ENCODE measurements at places on chromosomes 16 and 17.

GRCh38 chr16:52650318-52650717 is 103.4 kb upstream of the TOX3 start:
- no peak for DNase-seq

- DNase-seq = no peak
Observed at GRCh38 chr17:45794840-45795239, 10.7 kb downstream of the CRHR1 start.

DNA sequence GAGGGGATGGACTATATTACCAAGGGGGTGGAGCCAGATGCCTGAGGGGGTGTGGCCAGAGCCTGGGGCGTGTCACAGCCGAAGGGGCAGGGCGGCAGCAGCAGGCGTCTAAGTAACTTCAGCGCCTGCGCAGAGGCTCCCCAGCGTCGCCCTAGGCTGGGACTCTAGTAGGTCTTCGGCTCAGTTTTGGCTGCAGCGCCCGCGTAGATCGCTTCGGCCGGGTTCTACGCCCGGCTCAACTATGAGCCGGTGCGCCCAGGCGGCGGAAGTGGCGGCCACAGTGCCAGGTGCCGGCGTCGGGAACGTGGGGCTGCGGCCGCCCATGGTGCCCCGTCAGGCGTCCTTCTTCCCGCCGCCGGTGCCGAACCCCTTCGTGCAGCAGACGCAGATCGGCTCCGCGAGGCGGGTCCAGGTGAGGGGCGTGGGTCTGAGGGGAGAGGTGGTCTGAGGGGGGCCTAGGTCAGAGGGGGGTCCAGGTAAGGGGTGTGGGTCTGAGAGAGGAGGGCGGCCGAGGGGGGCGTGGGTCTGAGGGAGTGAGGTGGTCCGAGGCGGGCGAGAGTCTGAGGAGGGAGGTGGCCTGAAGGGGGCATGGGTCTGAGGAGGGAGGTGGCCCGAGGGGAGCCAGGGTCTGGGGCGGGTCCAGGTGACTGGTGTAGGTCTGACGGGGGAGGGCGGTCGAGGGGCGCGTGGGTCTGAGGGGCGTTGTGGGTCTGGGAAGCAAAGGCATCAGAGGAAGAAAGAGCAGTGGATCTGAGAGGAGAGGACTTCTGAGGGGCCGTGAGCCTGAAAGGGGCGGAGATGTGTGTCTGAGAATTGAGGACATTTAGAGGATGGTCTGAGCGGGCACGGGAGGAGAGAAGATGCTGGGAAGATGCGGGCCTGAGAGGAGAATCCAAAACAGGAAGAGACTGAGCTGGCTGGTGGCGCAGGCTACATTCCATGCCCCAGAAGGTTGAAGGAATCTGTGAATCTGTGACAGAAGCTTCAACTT is at the start of gene LPCAT2:
TSS of gene LPCAT2 (plus strand) at position 132 of the 991 bp plus-strand sequence. CDS start at position 242, 110 bp downstream.
- DNase-seq = peak; percentile 90

DNA sequence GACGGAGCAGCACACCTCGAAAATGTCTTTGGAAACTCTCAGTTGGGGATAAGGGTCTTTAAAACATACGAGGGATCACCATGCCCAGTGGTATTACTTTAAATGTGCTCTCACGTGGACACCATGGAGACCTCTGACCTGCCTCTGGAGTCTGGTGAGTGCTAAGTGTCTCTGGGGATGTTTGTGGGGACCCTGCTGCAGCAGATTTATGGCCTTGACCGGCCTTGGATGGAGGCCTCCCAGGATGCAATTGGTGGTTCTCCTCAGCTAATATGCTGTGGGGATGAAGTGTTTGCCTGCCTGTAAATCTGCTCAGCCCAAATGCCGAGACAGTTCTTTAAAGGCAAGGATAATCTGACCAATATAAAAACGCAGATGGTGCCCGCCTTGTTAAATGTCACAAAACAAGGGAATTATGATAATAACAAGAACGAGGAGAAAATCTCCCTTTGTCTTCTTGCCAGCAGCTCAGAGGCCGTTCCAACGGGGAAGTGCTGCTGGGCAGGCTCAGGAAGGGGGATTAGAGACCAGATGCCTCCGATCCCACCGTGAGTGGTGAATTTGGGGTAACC is 154.4 kb downstream of the ABCC12 start:
- no peak for DNase-seq

DNA sequence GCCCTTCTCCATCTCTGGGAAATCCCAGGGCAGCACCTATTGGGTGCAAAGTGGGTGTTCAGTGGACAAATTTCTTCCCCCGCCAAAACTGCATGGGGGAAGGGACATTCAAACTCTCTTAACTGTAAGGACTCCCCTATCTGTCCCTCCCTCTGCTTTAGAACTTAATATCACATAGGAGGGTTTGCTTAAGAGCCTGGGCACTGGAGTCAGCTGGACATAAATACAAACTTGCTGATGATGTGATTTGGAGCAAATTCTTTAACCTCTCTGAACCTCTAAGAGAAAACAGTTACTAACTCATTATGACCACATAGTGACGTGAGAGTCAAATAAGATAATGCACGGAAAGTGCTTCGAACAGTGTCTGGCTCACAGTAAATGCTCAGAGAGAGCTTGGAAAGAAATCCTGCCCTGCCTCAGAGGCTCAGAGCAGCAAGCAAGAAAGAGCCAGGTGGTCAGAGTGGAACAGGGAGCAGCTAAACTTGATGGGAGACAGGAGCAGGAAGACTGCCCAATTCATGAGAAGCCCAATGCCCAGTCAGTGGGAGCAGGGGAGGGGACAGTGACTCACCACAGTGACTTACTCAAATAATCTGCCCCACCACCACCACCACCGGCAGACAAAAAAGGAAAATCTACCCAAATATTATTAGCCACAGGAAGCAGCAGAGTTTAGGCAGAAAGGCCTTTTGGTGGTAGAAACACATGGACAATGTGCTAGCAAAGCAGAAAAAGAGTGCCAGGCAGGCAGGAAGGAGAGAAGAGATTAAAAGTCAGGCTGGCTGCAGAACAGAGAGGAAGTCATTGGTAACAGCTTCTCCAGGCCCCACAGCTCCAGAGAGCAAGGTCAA is 23.9 kb upstream of the CCL1 start:
- no peak for DNase-seq

DNA sequence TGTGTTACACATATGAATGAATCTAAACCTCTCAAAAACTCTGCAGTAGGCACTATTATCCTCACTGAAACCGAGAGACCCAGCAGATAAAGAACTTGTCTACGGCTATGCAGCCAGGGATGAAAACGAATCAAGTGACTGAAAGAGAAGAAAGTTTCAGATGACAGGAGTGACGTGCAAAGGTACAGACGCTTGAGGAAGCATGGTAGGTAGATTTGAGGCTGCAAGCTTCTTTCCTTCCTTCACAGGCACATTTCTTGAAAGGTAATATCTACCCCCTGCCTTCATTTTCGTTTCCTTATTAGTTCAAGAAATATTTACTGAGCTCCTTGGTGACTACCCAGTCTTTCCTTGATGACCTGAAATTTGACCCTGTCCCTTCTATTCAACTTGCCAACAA is 211.5 kb upstream of the AXIN2 start:
- no peak for DNase-seq

DNA sequence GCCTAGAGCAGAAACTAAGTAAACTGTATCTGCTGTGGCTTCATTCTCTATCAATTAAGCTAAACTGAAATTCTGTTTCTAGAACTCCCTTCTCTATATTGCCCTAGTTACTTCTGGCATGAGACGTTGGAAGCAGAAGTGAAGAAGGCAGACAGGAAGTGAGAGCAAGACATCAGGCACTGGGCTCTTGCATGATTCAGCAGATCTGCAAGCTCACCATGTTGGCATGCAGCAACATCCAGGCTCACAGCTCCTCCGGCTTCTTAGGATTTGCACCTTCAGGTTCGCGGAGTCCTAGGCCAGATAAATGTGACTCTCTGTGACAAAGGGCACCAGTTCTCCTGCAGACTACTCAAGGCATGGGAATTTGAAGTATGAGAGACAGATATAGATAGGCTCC is 148.3 kb downstream of the CDH8 start:
- peak; percentile 56 for DNase-seq

GRCh38 chr17:76500074-76500746 is 1.0 kb downstream of the RHBDF2 start:
- no peak for DNase-seq

DNA sequence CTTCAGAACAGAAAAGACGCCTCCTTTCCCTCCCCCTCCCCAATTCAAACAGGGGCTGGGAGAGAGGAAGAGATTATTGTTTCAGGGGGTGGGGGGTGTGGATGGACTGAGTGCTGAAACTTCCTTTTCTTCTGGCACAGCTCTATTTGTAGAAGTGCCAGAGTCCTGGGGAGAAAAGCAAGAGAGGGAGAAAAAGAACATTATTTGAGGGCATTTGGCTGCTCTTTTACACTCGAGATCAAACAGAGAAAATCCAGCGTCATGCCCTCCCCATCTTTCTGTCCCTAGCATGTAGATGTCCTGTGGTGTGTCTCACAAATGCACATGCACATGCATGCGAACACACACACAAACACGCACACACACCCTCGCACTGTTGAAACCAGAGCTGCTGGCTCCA is 13.0 kb downstream of the ARL4D start:
- no peak for DNase-seq

- DNase-seq = peak; percentile 57
Observed at GRCh38 chr16:68762996-68763756, 26.1 kb downstream of the CDH1 start.

- DNase-seq = no peak
Observed at GRCh38 chr17:56979091-56979480, 1.2 kb downstream of the SCPEP1 start.

GRCh38 chr16:74699666-74700065 is 996 bp downstream of the MLKL start:
- no peak for DNase-seq

- DNase-seq = no peak
Observed at GRCh38 chr17:50075446-50076032, 19.6 kb upstream of the PDK2 start.

GRCh38 chr17:53032861-53033271 is 789.9 kb upstream of the KIF2B start:
- DNase-seq = peak; percentile 34

- DNase-seq = no peak
Observed at GRCh38 chr16:13936596-13937081, 16.7 kb downstream of the ERCC4 start.

DNA sequence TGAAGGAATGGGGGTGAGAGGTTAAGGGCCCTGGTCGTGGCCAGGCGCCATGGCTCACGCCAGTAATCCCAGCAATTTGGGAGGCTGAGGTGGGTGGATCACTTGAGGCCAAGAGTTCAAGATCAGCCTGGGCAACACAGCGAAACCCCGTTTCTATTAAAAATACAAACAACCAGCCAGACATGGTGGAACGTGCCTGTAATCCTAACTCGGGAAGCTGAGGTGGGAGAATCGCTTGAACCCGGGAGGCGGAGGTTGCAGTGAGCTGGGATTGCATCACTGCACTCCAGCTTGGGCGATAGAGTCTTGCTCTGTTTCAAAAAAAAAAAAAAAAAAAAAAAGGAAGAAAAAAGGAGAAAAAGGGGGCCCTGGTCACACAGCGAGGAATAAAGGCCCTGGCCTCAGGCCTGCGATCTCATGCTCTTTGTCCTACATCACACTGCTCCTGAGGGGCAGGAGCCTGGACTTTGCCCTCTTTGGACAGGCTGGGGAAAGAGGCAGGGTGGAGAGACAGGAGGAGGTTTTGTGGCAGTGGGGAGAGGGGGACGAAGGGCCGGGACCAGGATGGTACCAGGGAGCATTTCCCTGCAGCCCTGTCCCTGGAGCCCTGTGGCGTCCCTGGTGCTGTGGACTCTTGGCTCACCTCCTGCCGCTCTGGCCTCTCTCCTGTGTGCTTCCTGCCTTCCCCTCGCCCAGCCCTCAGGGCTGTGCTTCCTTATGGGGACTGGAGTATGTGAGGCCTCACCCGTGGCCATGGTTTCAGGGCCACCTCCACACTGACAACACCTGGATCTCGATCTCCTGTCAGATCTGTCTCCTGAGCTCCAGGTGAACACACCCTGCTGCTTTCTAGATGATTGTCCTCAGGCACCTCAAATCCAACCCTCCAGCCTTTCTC is 19.7 kb upstream of the SLC25A19 start:
- no peak for DNase-seq

DNA sequence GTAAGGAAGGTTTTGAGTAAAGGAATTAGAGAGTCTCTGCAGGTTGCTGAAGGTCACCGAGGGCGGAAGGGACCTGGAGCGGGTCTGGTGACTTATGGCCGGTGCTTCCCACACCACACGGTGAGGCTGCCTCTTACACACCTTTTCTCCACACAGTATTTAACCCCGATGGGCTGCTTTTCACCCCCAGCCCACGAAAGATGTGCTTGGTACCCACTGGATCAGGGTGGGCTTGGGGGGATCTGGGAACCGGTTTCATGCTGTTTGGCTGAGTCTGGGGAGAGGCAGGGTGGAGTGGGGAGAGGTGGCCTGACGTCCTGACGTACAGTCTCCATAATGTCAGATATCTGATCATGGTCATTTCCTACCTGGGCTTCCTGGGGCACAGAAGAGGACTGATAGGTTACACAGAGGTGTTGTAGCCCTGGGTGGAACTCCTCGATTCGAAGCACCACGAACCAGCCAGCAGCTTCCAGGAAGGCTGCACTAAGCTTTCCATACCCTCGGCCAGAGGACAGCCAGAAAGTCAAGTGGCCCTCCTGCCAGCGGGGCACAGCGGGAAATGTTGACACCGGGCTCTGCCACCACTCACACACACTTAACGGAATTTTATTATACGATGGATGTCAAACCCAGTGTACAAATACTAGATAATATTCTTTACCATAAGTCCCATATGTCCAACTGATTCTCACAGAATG is 34.0 kb downstream of the OR1D5 start:
- DNase-seq = no peak

- DNase-seq = no peak
Observed at GRCh38 chr16:13435415-13435814, 484.5 kb upstream of the ERCC4 start.

GRCh38 chr16:89858973-89859614 is 14.3 kb upstream of the TCF25 start:
- DNase-seq = no peak

DNA sequence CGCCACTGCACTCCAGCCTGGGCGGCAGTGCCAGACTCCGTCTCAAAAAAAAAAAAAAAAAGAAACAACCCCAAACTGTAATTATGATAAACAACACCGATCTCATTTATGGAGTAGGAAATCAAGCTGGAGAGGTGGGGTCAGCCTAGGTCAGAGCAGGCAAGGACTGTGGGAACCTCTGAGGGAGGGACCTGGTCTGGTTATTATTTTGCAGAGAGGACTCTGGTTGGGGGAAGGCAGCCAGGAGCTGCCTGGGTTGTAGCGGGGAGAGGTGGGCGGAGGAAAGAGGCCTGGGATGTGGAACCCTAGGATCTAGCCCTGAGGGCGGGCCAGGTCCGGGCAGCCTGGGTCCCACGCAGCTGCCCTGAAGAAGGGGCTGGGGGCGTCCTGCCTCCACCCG is 10.9 kb upstream of the HS3ST6 start:
- DNase-seq = peak; percentile 63

GRCh38 chr16:79662669-79663313 is 62.3 kb upstream of the MAF start:
- no peak for DNase-seq
